ENCODE measurements at places on chromosomes 6 and 20.
A peak's percentile ranks its signal among the peaks of the same experiment; 100 is the strongest.

DNA sequence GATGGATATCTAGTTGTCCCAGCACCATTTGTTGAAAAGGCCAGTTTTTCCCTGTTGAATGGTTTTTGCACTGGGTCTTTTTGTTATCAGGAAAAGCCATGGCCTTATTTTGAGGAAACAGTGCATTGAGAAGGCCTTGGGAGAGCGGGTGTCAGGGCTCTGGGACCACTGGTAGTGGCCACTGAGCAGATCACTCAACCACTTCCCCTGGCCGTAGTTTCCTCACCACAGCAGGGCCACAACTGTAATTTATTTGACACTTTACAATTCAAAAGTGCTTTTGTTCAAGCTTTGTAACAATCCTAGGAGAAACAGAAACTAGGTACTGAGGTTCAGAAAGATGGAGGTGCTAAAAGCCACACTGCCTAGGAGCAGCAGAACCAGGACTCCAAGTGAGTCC, 281.8 kb downstream of the GMDS start:
- DNase-seq = no peak

GRCh38 chr20:14521436-14521835, 184.0 kb upstream of the FLRT3 start:
- DNase-seq = no peak

DNA sequence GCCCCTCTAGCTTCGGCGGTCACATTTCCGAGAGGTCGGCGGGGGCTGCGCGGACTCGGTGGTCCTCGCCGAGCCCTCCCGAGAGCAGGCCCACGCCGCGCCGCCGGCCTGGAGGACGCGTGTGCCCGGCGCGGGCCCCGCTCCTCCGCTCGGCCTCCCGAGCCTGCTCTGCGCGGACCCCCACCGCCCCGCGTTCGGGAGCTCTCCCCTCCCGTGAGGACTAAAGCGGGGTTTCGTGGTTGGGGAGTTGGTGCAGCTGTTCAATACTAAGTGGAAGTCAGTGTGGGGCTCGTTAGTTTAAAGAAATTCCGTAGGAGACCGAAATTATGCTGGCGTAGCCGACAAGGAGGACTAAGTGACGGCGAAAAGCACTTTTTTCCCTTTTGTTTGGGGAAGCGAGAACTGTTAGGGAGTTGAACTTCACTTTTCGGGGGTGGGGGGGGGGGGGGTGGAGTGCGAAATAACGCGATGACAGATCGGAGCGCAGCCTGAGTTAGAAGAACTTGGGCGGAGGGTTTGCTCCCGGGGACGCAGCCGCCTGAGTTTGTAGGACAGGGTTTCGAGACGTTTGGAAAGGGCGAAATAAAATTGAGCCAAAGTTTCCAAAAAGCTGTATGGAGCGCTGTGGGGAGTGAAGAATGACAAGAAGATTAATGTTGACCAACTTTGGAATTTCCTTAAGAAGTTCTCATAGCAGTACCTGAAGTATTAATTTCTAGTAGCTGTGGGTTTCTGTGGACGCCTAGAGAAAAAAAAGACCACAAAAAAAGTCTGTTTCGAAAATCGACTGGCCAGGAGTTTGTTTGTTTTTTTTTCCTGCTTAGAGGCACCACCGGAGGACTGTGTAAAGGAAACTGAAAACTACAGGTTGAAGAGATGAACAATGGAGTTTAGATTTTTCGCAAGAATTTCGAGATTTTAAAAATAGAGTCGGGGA, 1.4 kb downstream of the QKI start:
- DNase-seq = peak; percentile 41

DNA sequence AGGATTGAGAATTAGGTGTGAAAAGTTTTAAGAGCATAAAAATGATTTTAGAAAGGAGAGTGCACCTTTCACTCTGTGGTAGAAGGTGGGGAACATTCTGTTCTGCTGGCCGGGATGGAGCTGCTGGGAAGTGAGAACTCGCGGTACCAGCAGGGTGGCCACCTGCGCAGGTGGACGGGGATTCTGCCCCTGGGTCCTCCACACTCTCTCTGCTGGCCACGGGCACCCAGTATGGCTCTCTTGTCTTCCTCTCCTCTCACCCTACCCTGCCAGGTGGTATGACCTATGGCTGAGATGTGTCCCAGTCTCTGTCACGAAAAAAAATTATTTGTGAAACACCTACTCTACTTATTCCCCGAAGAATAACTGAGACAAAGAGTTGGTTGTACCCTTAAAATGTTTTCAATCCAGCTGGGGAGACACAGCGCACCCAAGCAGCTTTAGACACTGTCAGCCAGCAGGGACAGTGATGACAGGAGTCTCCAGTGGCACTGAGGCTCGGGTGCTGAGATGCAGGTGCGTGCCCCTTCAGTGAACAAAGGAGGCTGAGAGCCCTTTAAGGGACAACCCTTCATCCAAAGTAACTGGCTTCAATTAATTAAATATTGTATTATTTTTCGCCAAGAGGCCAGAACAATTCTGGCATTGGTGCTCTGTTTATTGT, 195.4 kb downstream of the TBXT start:
- no peak for DNase-seq
